RWPE2 (cell line): ENCODE measurements at places on chromosomes 13 and 19.

- DNase-seq: no peak
Measured at GRCh38 chr19:18414504-18415177, 4.6 kb upstream of the SSBP4 start.

- DNase-seq: no peak
Measured at GRCh38 chr19:7176792-7177191, 107.3 kb downstream of the ZNF557 start.

DNA sequence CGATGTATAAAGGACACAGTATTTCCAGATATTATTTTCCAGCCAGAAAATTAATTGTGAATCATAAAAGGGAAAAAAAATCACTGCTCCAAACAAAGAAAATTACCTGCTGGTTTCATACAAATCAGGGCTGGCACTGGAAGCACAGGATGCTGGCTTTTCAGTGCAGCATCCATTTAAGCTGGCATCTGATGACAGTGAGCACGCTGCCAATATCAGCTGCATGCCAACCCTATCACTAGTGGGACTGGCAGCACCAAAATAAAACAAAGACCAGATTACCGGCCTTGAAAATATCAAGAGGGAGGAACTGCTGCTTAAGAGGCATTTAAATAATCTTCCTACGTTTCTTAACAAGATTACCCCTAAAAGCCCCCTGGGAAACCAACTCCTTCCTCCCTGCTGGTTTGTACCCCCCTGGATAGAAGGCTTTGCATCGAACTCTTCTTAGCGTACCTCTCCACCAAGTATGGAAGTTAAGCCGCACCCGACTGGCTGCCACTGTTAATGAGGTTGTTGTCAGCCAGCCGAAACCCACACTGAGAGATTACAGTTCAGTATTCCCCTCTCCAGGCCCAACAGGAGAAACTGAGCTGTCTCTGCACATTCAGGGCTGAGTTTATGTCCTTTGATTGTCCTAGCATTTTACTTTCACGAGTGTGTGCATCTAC, 257.8 kb downstream of the EFNB2 start:
- no peak for DNase-seq

- DNase-seq: no peak
Measured at GRCh38 chr19:14916848-14917247, 24.4 kb upstream of the OR7C2 start.
